ENCODE measurements at places on chromosomes 2 and 18. TPM values are rescaled to one million over a fixed set of nuclear protein-coding genes. Genes with fewer than 3 reads are reported as not detected.
A peak's percentile ranks its signal among the peaks of the same experiment; 100 is the strongest.

TMEFF2 gene
- polyA plus RNA-seq = 5.4 TPM

CPS1 gene
- 13.5 TPM for polyA plus RNA-seq

POLE4 gene
- polyA plus RNA-seq = 42.1 TPM

CCBE1 gene
- 5.0 TPM for polyA plus RNA-seq

STAM2 gene
- polyA plus RNA-seq = 6.9 TPM

DNAJC5G gene
- not detected for polyA plus RNA-seq

DQX1 gene
- 1.6 TPM for polyA plus RNA-seq

IWS1 gene
- 30.0 TPM for polyA plus RNA-seq

KCNIP3 gene
- 1.6 TPM for polyA plus RNA-seq

GALNT5 gene
- polyA plus RNA-seq = 15.3 TPM

GRCh38 chr2:223264541-223265193 is 212.7 kb downstream of the KCNE4 start:
- no peaks in the 10 kb centered on the region for H3K36me3 ChIP-seq
- H3K27ac ChIP-seq = no peak overlapping the region
- no peak overlapping the region for H3K4me3 ChIP-seq

DNA sequence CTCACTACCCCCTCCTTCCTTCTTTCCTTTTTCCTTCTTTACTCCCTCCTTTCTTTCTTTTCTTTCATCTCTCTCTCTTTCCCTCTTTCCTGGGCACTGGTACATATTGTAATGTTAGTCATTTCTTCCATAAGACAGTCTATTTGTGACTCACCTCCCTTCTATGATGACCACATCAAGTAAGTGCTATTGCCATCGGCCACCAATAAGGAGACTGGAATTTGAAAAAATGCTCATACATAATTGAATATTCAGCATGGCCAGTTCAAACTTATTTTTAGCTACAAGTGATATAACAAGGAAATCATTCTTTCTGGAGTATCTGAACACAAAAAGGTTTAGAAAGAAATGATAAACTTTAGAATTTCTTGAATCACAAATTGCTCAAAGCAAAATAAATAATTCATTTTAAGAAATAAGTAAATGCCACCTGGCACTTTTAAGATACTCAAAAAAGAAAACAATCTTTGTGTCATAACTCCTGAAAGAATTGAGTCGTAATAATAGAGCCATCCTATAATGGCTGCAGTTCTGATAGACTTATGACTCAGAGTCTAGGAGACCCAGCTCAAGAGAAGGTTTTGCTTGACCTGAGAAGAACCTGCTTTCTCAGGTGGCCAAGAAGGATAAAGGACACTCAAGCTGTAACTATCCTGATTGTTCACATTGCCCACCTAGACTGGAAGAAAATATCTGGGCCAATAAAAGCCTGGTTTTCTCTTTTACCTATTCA is 51.6 kb upstream of the CCBE1 start:
- H3K4me1 ChIP-seq = no peaks in the 10 kb centered on the region
- DNase-seq = no peak
- no peaks in the 10 kb centered on the region for H3K27me3 ChIP-seq
- peaks cover 4% of the 10 kb centered on the region for H3K36me3 ChIP-seq
- peak overlapping the region; percentile 91 for H3K27ac ChIP-seq
- H3K4me3 ChIP-seq = no peak overlapping the region

DNA sequence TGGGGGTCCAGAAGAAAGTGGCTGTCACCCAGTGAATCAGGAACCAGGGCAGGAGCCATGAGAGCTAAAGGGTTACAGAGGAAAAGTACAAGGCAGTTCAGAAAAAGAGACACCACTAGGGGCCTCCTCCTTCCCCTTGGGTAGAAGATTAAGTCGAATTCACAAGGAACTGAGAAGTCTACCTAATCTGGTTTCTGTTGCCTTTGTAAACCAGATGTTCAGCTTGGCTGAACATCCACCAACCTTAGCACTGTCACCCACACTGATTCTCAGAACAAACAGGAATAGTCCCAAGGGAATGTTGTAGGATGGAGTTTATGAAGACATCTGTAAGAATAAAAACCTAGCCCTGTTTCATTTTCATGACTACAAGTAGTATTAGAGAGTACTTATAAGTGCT is 90.4 kb upstream of the NOSTRIN start:
- H3K27me3 ChIP-seq = no peaks in the 10 kb centered on the region
- no peaks in the 10 kb centered on the region for H3K36me3 ChIP-seq
- no peak overlapping the region for H3K27ac ChIP-seq

- peak overlapping the region; percentile 98 for H3K27ac ChIP-seq
- peak overlapping the region; percentile 95 for H3K4me3 ChIP-seq
- H3K27me3 ChIP-seq = no peaks in the 10 kb centered on the region
- DNase-seq = peak; percentile 16
These were observed 721 bp upstream of the MIB1 start for GRCh38 chr18:21739604-21740537.

- H3K27me3 ChIP-seq = no peaks in the 10 kb centered on the region
- no peak overlapping the region for H3K27ac ChIP-seq
- H3K36me3 ChIP-seq = no peaks in the 10 kb centered on the region
- no peak overlapping the region for H3K4me3 ChIP-seq
- peak; percentile 51 for DNase-seq
These were observed 410.1 kb upstream of the TCF4 start for GRCh38 chr18:55998071-55998522.

DNA sequence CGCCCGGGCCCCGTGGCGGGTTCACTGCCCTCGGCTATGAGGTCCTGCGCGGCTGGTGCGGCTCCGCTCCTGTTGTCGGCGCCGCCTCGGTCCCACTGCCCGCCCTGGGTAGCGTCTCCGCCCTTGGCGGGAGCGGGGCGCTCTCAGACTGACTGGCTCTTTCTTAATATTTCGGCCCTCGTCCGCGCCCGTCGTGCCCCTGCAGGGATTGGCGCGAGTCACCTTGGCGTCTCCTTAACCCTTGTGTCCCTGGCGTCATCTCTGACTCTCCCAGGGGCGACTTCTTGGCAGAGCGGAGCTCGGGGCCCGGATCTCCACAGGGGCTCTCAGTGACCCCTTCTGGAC is 1.3 kb downstream of the PTMA start:
- DNase-seq = no peak
- H3K4me1 ChIP-seq = peaks cover 38% of the 10 kb centered on the region
- peak overlapping the region; percentile 100 for H3K4me3 ChIP-seq
- H3K27ac ChIP-seq = peak overlapping the region; percentile 92

GRCh38 chr2:28557389-28558131 is 61.7 kb downstream of the PLB1 start:
- H3K27me3 ChIP-seq = no peaks in the 10 kb centered on the region
- no peak overlapping the region for H3K4me3 ChIP-seq
- no peak for DNase-seq

DNA sequence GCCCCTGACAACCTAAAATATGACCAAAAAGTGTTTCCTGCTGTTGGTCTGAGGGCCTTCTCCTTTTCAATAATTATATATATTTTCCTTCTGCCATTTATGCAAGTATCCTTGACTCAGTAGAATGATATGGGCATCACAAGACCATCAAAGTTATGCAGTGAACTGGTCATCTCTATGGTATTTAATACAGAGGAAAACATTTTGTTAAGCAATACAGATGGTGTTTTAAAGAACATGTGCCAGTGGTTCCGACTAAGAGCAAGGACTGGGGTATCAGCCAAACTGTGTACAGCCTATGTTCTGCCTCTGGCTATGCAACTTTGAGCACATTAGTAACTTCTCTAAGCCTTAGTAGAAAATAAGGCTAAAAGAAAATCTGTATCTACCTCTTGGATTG is 179.0 kb downstream of the TRABD2A start:
- DNase-seq = no peak
- no peaks in the 10 kb centered on the region for H3K27me3 ChIP-seq
- no peak overlapping the region for H3K27ac ChIP-seq
- no peak overlapping the region for H3K4me3 ChIP-seq

DNA sequence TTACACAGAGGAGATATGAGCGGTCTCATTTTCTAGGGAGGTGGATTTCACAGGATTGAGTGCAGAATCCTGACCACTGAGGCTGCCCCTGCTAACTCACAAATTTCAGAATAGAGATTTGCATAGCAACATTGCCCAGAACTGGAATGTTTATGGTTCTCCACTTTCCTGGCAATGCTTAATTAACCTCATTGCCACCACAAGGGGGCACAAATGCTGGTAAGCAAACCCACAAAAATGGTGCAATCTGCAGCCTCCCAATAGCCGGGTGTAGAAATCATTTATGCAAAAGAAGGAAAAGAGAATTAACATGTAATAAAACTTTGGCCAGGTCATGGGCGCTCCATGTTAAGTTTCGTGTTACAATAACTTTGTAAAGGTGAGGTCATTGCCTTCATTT is 112.4 kb downstream of the CYRIA start:
- no peak overlapping the region for H3K4me3 ChIP-seq
- H3K27ac ChIP-seq = no peak overlapping the region
- DNase-seq = peak; percentile 28

- no peak for DNase-seq
- peaks cover 9% of the 10 kb centered on the region for H3K4me1 ChIP-seq
- H3K27me3 ChIP-seq = no peaks in the 10 kb centered on the region
- H3K4me3 ChIP-seq = no peak overlapping the region
These were observed 2.9 kb upstream of the SEMA4C start for GRCh38 chr2:96872591-96873349.

GRCh38 chr2:12539776-12540562 is 176.8 kb upstream of the TRIB2 start:
- no peak overlapping the region for H3K27ac ChIP-seq
- DNase-seq = no peak
- no peaks in the 10 kb centered on the region for H3K36me3 ChIP-seq
- H3K27me3 ChIP-seq = no peaks in the 10 kb centered on the region
- H3K4me3 ChIP-seq = no peak overlapping the region
- peaks cover 7% of the 10 kb centered on the region for H3K4me1 ChIP-seq

DNA sequence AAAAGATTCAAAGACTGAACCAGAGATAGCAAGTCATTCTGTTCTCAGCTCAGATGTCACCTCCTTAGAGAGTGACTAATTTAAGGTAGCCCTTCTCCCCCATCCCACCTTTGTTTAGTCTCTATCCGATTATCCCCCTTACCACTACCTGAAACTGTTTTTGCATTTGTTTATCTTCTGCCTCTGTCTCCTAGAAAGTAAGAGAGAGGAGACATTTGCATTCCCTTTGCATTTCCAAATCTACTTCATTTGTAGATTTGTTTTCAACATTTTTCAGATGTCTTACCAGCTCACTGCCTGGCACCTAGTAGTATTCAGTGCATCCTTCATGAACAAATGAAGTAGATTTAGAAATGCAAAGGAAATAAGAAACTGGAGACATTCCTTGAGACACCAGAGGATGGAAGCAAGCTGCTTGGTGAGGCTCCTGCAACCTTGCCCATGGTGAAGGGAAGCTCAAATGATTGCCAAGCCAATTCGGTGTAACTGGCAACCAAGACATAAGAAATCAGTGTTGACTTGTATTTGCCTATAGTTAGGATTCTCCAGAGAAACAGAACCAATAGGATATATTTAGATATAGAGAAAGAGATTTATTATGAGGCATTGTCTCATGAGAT is 385.7 kb downstream of the STK39 start:
- H3K27ac ChIP-seq = no peak overlapping the region
- H3K4me3 ChIP-seq = no peak overlapping the region
- no peaks in the 10 kb centered on the region for H3K36me3 ChIP-seq
- no peaks in the 10 kb centered on the region for H3K27me3 ChIP-seq
- no peak for DNase-seq

- no peaks in the 10 kb centered on the region for H3K27me3 ChIP-seq
- peaks cover 6% of the 10 kb centered on the region for H3K36me3 ChIP-seq
- H3K4me3 ChIP-seq = no peak overlapping the region
- peaks cover 50% of the 10 kb centered on the region for H3K4me1 ChIP-seq
These were observed 98.0 kb downstream of the SMAD7 start for GRCh38 chr18:48852794-48853193.

DNA sequence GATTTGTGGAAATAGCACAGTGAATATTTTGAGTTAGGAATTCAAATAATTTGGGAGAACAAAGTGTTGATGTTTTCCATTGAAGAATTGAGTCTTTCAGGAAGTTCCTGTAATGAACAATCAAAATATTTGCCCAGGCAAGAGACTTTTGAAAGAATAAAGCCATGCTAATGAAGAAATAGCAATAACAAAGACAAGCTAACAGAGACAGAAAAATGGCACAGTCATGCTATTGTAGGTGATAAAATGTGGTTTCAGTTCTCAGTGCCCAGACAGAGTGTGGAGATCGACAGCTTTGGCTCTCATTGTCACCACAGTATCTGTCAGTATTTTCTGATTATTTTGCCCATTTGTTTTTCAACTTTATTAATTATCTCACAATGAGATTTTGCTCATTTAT is 490.8 kb upstream of the PIK3C3 start:
- DNase-seq = no peak
- H3K4me1 ChIP-seq = no peaks in the 10 kb centered on the region
- no peak overlapping the region for H3K4me3 ChIP-seq
- no peaks in the 10 kb centered on the region for H3K36me3 ChIP-seq

DNA sequence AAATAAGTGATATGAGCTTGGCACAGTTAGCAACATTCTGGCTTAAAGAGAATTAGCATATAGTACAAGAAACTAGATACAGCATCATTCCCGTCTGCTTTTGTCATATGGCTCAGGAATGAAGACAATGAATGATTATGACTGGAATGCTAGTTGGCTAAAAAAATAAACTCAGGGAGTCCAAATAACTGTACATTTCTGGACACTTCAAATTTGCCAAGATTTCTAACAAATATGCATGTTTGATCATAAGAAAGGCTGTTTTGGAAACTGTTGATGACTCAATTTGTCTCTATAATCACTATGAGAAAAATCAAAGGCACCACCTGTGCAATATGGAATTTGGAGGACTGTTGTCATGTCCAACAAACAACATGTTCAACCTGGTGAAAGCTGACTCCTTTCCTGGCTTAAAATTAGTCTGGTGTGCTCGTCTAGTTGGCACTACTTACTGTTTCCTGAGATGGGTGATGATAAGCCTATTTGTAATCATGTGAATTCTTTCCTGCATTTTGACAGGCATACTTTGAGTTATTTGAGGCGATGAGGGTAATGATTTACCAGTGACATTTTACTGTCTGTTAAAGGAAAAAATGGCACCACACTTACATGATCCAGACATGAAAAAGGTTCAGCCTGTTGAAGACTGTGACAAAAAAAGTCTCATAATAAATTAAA is 133.9 kb upstream of the CDH20 start:
- no peaks in the 10 kb centered on the region for H3K36me3 ChIP-seq
- no peak for DNase-seq
- no peaks in the 10 kb centered on the region for H3K27me3 ChIP-seq
- H3K4me3 ChIP-seq = no peak overlapping the region

GRCh38 chr18:44035554-44035953 is 645.1 kb upstream of the SETBP1 start:
- H3K27me3 ChIP-seq = no peaks in the 10 kb centered on the region
- no peak overlapping the region for H3K4me3 ChIP-seq
- no peaks in the 10 kb centered on the region for H3K4me1 ChIP-seq
- no peak for DNase-seq

GRCh38 chr18:12038082-12038638 is 55.5 kb upstream of the ANKRD62 start:
- H3K4me1 ChIP-seq = no peaks in the 10 kb centered on the region
- no peak overlapping the region for H3K27ac ChIP-seq
- peak; percentile 43 for DNase-seq
- no peak overlapping the region for H3K4me3 ChIP-seq
- peaks cover 62% of the 10 kb centered on the region for H3K27me3 ChIP-seq
- no peaks in the 10 kb centered on the region for H3K36me3 ChIP-seq

DNA sequence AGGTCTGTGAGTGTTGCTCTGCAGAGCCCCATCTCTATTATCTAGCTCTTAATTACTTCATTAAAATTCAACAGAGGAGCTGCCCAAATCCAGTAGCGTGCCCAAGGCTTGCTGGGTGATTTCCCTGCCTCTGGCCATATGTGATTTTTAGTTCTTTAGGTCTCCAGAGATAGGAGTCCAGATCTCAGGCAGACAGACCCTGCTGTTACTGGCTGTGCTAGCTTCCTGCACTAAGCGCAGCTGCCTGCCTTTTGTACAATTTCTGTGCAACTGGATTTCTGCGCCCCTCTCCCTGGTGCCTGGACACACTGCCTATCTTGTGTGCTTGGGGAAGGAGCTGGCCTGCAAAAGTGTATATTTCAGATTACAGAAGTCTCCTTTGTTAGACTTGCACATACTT is 136.5 kb downstream of the TDRD15 start:
- no peak overlapping the region for H3K4me3 ChIP-seq
- H3K27me3 ChIP-seq = no peaks in the 10 kb centered on the region
- no peaks in the 10 kb centered on the region for H3K36me3 ChIP-seq

Measured in SK-N-SH (cell line).